Iris pigment epithelial cell (primary cell): ENCODE measurements at places on chromosomes 6 and 20.

GRCh38 chr6:24874776-24875533 is 60.8 kb downstream of the RIPOR2 start:
- no peak for DNase-seq

DNA sequence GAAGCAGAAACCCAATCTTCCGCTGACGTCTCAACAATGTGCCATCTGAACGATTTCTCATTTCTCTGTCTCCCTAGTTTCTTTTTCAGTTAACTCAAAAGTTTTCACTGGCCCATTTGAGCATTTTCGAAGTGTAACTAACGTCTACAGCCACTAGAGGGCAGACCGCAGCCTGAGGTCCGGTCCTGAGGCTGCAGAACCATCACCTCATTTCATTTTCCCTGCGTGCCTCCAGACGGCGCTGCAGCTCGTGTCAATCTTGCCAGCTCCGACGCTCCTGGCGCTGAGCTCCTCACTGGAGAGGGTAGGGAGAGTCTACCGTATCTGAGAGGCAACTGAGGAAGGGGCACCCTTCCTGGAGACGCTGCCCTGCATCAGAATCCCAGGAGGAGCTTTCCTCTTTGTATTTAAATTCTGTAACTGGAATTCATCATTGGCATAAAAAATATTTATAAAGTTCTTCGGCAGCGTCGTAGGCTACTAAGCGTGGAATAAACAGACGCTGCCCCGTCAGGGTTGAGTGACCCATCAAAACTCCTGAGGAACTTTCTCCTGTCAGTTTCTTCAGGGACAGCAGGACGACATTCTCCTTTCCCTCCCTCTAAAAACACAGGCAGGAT is 28.5 kb upstream of the DTNBP1 start:
- DNase-seq = peak; percentile 86

DNA sequence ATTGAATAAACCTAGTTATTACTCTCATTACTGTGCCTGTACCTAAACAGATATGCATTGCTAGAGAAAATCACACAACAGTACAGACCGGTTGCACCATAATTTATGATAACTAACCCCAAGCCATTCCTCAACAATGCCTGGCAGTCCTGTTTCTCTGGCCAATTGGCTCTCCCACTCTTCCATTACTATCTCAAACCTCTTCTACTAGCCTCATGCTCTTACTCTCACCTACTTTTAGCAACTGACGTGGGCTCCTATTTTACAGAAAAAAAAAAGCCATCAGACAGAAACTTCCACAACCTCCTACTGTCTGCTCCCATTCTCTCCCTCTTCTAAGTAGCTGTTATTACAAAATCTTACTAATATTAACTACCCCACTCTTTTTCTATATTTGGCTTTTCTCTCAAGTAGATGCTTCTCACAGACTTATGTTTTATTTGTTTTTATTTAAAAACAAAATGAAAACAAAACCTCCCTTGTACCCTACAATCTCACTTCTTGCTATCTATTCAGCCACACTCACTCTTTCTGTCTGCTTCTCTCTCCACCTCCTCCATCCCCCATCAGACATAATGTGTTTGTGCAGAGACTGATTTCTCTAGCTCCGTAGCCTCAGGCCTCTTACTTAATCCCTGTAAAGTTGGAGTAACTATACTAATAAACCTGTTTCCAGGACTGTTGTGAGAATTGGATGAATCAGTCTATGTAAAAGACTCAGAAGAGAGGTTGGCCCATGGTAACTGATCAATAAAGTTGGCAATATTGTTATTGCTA is 9.1 kb downstream of the GOPC start:
- no peak for DNase-seq

GRCh38 chr20:25058051-25058846 is at the start of gene ACSS1:
Gene ACSS1, minus strand, starts transcription at chr20:25058139. Its CDS starts 37 bp downstream, at chr20:25058102.
- DNase-seq = no peak

DNA sequence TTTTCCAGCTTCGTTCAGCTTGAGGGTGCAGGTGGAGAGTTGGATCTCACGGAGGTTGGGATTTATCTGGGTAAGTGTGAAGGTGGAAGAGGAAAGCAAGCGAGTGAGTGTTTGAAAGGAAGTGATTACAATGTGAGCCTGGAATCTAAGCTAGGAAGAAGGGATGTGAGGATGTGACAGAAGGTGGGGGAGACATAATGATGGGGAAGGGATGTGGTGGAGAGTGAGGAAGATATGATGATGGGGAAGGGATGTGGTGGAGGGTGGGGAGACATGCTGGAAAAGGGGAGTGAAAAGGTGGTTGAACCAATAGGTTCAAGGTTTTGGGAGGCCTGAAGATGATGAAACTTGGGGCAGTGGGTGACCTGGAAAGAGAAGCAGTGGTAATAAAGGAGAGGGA is 23.2 kb downstream of the KIAA1755 start:
- DNase-seq = no peak

GRCh38 chr20:7362601-7363000 is 577.7 kb downstream of the HAO1 start:
- DNase-seq = no peak

DNA sequence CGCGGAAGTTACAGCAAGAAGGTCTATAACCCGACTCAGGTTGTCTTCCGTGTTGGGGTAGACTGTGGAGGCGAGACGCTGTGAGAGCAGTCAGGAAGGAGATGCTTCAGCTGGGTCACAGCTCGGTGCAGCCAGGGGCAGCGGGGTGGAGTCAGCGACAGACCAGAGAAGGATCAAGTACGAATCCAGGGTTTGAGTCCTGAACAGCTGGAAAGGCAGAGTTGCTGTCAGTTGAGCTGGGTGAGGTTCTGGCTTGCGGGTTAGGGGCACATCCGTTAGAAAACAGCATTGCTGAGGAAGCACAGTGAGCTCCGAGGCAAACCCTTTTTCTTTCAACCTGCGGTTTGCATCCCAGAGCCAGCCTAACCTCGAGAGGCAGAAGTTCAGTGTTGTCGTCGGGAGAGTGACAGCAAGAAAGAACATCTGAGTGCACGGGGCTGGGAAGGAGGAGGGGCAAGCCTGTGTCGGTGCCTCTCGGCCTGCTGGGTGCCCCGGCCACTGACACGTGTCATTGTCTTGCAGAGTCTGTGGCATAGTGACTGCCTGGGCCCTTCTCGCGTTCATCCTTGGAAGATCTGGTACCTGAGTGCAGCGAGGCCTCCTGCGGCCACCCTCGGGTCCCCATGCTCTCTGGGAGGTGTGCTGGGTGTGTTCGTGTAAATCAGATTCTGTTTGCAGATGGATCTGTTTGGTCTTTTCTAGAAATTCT is 20.0 kb downstream of the PNLDC1 start:
- DNase-seq = no peak

DNA sequence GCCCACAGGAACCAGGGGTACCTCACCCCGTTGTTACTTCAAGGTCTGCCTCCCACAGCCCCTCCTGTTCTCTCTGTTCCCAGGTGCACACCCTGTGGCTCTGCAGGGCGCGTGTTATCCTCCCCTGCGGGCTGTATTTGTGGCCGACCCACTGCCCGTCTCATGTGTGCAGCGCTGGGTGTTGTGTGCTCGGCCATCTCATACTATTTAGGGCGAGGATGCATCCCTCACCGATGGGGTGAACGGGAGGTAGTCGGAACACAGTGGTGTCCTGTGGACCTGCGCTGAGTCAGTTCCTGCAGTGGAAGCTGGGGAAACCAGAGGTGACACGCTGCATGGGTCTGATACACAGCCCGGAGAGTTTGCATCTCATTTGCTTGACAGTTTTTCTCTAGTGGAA is 94.5 kb upstream of the SULF2 start:
- no peak for DNase-seq

GRCh38 chr20:48571949-48572847 is 255.6 kb downstream of the PREX1 start:
- no peak for DNase-seq

GRCh38 chr6:37777272-37777834 is 42.2 kb upstream of the ZFAND3 start:
- DNase-seq = peak; percentile 17

DNA sequence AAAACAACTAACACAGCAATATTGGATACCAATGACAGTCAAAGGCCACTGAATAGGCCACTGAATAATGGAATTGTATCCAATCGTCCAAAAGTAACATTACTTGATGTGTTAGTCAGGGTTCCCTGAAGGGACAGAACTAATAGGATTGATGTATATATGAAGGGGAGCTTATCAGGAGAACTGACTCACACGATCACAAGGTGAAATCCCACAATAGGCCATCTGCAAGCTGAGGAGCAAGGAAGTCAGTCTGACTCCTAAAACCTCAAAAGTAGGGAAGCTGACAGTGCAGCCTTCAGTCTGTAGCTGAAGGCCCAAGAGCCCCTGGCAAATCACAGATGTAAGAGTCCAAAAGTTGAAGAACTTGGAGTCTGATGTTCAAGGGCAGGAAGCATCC is 571.4 kb downstream of the PRKN start:
- peak; percentile 7 for DNase-seq

DNA sequence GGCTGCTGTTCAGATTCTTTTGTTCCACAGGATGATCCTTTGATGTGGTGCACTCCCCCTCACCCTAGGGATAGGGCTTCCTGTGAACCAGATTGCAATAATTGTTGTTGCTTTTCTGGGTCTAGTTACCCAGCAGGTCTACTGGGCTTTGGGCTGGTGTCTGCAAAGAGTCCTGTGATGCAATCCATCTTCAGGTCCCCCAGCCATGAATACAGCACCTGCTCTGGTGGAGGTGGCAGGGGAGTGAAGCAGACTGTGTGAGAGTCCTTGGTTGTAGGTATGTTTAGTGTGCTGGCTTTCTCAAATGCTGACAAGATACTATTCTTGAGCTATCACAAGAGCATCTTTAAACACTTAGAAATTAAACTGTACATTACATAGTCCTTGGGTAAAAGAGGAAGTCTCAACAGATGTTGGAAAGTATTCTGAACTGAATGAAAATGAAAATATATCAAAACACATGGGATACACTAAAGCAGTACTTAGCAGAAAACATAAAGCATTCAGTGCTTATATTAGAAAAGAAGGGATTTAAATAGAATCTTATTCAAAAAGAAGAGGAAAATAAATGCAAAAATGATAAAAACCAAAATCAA is 49.1 kb upstream of the CCR6 start:
- DNase-seq = no peak

- DNase-seq = no peak
Measured at GRCh38 chr6:125217369-125217768, 63.8 kb downstream of the TPD52L1 start.

GRCh38 chr6:49634092-49634835 is 2.4 kb downstream of the RHAG start:
- DNase-seq = no peak

DNA sequence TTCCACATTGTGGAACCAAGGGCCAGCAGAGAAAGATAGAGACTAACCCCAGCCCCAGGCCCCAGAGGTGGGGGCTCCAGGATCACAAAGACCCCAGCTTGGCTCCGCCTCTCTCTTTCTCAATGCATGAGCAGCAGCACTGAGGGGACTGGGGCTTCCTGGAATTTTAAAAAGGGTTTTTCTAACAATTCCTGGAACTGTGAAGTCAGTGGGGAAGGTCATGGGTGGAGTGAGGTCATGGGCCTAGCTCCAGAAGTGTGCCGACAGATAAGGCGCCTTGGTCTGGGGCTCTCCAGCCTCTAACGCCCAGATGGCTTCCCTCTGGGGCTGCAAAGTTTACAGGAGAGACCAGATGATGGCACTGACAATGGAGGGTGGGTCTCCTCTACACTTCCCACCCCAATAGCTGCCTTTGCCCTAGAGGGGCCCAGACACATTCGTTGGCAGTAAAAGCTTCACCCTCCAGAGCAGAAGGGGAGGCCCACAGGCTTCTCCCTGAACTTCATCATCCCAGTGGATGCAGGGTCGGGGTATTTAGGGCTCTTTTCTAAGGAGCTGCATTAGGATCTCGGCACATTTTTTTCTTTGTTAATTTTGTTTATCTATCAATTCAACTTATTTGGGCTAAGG is 46.9 kb upstream of the CD93 start:
- DNase-seq = no peak

DNA sequence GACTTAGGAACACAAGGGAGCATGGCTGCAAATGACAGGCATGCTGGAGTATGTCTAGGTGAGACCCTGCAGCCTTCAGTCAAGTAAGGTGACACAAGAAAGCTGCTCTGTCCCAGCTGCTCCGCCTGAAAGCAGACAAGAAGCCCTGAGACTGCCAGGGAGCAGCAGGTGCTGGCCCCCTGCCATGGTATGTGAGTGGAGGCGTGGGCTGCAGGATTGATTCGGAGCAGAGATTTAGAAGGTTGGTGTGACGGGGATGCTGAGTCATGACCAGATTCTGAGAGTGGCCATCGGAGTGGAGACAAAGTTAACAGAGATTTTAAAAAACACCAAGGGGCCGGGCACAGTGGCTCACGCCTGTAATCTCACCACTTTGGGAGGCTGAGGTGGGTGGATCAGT is 17.8 kb downstream of the LRP11 start:
- DNase-seq = peak; percentile 93

- no peak for DNase-seq
Measured at GRCh38 chr6:20564269-20564668, 30.0 kb downstream of the CDKAL1 start.

DNA sequence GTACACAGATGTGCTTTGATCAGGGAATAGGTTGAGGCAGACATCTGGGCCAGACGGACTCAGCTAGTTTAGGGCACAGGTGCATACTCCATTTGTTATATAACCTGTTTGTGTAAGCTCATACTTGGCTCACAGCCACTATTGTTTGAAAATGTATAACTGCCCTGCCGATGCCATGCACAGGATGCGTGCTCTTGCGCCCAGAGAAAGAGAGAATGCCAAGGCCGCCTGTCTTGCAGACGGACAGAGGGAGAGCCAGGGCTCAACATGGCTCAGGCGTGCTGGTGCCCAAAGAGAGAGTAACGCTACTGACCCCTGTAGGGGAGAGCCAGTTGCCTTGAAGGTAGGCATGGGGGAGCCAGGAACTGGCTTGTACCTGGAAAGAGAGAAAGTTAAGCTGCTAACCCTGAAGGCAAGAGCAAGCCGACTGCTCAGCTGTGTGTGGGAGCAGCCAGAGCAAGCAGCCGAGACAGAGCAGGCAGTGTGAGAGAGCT is 57.7 kb downstream of the FAM229B start:
- DNase-seq = no peak

GRCh38 chr6:10809098-10809497 is 29.2 kb downstream of the MAK start:
- DNase-seq = no peak

DNA sequence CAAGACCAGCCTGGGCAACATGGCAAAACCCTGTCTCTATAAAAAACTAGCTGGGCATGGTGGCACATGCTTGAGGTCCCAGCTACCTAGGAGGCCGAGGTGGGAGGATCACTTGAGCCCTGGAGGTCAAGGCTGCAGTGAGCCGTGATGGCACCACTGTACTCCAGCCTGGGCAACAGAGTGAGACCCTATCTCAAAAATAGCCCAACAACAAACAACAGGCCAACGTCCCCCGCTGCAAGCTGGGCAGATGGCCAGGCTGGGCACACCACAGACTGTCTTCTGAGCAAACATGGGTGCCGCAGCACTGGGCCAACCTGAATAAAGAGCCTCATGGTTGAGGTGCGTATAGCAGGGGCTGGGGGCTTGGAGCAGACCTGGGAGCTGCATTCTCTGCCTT is 46.6 kb upstream of the SRF start:
- no peak for DNase-seq

GRCh38 chr6:28371706-28372451 is 22.1 kb downstream of the ZKSCAN3 start:
- DNase-seq = no peak
